ENCODE measurements at places on chromosomes 1 and 21. TPM values are rescaled to one million over a fixed set of nuclear protein-coding genes. Genes with fewer than 3 reads are reported as not detected.

Gene DMRTA2
- 1.2 TPM for total RNA-seq

Gene STRIP1
- total RNA-seq = 98.2 TPM

GRCh38 chr1:110048923-110049601 lies 14.6 kb downstream of the STRIP1 start:
- no peak for DNase-seq

Gene ADCY10
- total RNA-seq = 0.41 TPM

DNA sequence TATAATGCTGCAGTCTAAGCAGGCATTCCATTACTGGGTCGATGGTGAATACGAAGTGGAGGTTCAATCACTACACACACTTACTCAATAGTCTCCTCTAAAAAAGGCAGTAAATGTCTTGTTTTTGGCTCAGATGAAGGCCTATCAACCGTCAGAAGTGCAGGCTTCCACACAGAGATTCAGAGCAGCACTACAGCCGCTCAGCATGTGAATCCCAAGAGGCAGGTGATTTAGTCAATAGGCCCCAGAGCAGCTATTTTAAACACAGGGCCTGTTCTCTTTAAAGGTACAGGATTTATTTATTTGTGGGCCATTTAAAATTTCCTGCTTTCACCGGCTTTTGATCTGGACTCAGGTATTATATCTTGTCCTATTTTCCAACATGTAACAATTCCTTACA lies 293.7 kb downstream of the RGS7 start:
- no peak for DNase-seq

GRCh38 chr1:208134491-208134890 lies 109.7 kb downstream of the PLXNA2 start:
- no peak for DNase-seq

GRCh38 chr1:183159960-183160359 lies 26.1 kb upstream of the LAMC2 start:
- DNase-seq = no peak

GRCh38 chr1:174928541-174928940 lies 71.2 kb upstream of the CACYBP start:
- no peak for DNase-seq

- no peak for DNase-seq
Observed at GRCh38 chr1:231107151-231107550, 54.7 kb upstream of the TRIM67 start.

DNA sequence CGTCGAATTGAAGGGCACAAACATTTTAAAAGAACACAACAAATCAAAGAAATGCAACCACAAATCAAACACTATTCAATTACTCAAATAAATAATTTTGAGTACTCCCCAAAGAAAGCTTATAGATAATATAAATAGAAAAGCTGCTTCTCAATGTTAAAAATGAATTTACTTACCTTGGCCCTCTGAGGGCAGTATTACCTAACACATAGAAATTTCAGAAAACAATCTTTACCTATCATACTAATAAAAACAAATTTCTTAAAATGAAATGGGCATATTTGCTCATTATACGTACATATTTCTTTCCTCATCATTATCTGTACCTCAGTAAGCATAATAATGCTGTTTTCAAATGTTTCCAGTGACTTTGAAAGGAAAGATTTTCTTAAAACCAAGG lies 141.8 kb downstream of the AKT3 start:
- no peak for DNase-seq

DNA sequence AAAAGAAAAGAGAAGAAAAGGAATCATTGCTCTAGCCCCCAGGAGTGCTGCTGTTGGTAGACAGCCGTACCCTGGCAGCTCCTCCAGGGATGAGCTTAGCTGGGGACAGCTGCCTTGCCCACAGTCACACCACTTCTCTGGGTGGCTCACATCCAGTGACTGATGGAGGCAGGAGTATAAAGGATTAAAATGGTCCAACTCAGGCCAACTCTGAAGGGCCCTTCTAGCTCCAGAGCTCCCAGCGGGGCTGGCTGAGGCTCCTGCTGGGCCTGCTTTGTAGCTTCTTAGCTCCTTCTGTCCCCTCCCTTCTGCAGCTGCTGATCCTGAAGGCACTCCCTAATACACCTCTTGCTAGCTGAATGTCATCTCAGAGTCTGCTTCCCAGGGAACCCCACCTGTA lies 4.4 kb downstream of the CITED4 start:
- no peak for DNase-seq

DNA sequence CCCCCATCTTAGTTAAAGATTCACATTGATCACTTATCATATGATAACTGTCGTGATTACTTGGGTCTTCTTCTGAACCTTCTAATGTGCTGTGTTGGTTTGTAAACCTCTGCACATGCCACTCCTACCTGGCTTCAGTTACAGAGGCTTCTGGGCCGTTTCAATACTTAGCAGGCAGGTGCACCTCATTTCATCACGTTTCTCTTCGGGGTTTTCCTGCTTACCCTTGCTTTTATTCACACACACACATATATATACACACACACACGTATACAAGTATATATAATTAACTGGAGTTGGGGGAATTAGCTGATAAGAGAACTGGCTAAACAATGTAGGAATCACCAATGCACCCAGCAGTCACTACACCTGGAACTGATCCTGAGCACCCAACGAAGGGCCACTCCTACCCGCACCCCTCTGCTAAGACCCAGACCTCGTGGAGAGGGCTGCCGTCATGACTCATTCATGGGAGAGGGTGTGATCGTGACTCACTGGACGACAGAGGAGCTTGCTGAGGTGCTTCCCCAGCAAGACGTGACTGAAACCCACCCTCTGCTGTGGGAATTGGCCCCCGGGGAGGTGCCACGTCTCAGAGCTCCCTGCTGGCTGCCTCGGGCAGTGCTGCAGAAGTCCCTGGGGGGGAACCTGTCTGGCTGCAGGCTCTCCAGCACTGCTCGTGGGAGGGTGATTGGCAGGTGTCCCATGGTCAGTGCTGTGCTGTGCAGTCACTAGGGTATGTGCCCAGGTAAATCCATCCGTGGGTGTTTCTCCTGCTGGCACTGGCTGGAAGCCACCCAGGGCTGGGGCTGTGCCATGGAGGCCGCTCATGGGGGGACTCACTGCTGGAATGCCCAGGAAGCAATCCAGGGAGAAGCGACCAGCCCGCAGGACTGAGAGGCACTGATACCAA lies 166.6 kb downstream of the DYRK1A start:
- no peak for DNase-seq

DNA sequence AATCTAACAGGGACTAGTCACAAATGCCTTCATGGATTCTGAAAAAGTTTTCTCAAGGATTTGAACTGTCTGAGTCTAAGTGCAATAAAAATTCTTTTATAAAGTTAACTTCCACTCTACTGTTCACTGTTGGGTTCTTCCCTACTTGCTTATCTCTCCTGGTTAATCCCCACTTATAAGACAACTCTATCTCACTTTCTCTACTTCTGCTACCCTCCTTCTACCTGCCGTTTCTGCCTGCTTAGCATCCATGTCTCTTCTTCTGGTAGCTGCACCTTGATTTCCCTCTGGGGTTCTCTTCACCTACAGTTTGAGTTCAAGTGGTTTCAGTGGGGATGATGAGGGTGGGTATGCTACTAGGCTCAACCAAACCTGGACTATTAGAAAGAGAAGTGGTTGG lies 6.0 kb downstream of the TSHB start:
- no peak for DNase-seq

DNA sequence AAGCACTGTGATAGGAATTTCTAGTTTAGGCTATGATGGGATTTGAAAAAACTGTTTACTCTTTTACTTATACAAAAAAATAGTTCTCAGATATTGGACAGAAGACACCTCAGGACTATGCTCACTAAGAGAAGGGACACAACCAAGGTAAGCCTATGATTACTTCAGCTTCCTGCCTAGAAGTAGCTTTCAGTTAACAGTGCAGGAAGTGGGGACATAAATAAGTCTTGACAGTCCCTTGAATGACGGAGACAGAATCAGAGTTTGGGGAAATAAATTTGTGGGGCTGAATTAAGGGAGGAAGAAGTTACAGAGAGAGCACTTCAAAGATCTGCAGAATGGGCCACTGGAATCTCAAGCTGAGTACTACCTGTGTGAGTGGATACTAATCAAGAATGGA lies 53.8 kb upstream of the OLFM3 start:
- DNase-seq = no peak

DNA sequence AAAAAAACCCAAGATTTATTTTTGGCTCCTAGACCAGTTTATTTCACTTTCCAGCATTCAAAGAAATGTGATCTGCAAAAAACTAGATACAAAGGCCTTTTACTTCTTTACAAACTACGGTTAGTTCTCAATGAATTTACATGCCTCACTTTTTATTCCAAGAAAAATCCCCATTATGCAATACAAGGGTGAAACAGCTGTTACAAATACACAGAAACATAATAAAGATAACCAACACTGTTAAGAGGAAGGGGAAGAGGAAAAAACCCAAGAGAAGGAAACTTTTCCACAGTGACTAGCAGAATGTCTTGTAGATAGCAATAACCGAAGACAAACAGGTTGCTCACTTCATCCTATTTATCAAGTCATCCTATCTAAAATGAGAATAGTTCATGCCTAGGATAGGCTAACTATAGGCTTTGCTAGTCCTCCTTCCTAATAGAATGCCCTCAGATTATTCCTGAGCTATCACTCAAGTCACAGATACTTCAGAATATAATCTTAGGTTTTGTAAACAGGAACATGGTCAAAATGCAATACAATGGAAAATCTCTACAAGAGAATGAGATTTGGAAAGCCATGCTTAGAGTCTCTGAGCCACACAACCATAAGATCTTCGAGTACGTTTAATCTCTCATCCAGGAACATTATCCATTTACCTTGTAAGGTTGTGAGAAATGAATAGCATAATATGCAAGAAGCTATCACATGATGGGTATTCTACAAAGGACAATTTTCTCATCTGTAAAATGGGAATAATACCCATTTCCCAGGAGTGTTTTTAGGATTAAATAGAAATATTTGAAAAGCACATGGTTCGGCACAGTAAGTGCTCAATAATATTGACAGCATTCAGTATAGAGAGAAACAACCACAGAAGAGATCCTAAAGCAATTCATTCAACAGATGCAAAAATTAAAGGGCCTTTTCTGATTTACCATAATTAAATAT lies 5.4 kb downstream of the PNRC2 start:
- DNase-seq = no peak

- DNase-seq = no peak
Observed at GRCh38 chr1:180598333-180598974, 33.4 kb upstream of the XPR1 start.

GRCh38 chr1:2785631-2786328 lies 15.7 kb downstream of the TTC34 start:
- DNase-seq = no peak

- no peak for DNase-seq
Observed at GRCh38 chr1:196425513-196425912, 182.7 kb downstream of the KCNT2 start.

Measured in frontal cortex (tissue), 4 donors.